Activated CD4-positive, alpha-beta T cell treated with anti-CD3 and anti-CD28 coated beads for 48 hours (primary cell): ENCODE measurements at places on chromosomes 7 and 10.

GRCh38 chr10:96235326-96236089 is 35.9 kb downstream of the BLNK start:
- DNase-seq: no peak

- no peak for DNase-seq
These were observed 29.2 kb downstream of the SORBS1 start for GRCh38 chr10:95531994-95532399.

DNA sequence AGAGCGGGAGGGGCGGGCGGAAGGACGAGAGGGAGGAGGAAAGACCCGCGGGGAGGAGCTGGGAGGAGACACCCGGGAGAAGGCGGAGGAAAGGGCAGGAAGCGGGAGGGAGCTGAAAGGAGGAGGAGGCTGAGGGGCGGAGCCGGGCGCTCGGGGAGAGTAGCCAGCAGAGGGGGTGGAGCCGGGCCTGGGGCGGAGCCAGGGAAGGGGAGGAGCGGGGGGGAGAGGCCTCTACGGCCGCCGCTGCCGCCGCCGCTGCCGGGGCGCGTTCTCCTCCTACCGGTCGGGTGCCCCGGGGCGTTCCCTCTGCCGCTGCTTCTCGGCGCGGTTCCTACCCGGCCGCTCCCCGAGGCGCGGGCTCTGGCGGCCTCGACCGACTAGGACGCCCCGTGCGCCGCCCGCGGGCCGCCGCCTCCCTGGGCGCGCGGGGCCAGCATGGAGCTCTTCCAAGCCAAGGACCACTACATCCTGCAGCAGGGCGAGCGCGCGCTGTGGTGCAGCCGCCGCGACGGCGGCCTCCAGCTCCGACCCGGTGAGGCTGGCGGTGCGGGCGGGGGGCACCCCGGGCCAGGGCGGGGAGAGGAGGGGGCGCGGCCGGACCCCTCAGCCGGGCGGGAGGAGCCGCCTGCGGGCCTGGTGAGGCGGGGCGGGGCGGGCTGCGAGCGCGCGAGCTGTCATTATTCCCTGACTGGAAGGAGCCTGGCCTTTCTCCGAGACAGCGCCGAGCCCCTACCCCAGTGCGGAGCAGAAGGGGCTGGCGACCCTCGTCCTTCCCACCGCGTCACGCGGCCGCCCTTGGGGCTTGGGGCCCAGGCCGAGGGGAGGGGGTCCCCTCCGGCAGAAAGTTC is at the start of gene INPP5F:
INPP5F (plus strand) TSS at position 223 of the 848 bp plus-strand sequence; CDS start at position 436, 213 bp downstream.
- DNase-seq: peak; percentile 100

- no peak for DNase-seq
These were observed 79.1 kb downstream of the PRTFDC1 start for GRCh38 chr10:24873281-24873683.

DNA sequence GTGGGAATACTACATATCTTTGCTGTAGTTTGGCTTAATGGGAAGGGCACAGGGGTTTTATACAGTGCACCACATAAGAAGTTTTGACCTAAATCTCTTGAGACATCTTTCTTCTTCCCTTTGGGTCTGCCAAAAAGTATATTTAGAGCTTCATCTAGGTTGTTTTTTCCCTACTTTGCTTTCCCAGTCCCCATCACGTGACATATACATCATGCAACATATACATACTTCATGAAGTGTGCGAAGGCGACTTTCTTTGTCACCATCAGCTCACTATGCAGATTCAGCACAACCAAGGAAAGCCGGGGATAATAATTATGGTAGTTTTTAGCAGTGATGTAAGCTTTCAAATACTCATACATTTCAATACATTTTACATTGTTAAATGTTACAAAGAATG is 177.1 kb upstream of the PPP1R3A start:
- DNase-seq: no peak

- DNase-seq: no peak
These were observed 133.2 kb downstream of the CAMK1D start for GRCh38 chr10:12482587-12482986.

DNA sequence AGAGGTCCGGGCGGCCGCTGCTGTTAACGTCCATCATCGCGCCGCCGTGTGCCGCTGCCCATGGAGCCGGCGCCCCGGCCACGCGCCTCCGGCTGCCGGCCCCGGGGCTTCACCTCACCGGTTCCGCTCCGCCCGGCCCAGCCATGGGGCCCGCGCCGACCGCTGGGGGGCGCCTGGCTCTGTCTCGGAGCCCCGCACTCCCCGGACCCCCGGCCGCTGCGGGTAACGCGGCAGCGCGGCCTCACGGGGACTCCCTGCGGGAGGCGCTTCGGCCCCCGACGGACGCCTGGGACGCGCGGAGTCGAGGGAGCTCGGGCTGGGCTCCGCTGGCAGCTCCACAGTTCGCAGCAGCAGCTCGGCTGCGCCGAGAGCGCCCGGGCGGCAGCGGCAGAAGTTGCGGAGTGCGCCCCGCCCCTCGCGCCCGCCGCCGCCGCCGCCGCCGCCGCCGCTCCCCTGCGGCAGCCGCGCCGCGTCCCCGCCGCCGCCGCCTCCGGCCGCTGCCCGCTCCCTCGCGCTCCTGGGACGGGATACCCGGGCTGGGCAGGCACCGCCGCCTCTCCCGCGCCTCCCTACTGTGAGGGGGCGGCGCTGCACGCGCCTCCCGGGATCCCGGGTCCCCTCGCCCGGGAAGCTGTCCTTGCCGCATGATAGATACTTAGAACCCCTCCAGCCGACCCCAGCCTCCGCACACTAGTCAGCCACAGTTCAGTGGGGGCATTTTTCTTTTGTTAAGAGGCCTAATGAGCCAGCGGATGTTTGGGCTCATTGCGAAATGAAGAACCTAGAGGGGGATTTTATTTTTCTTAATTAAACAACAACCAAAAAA is at the start of gene HTR7:
HTR7 (minus strand) TSS at position 405 of the 826 bp plus-strand sequence; CDS start at position 37, 368 bp downstream.
- DNase-seq: peak; percentile 63

DNA sequence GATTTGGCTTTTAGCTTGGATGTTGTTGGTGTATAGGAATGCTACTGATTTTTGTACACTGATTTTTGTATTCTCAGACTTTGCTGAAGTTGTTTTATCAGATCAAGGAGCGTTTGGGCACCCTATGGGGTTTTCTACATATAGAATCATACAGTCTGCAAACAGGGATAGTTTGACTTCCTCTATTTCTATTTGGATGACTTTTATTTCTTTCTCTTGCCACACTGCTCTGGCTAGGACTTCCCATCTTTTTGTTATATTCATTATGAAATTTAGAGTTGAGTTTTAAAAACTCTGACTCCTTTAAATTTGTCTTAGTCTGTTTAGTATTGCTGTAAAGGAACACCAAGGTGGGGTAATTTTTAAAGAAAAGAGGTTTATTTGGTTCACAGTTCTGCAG is 4.7 kb downstream of the ZNF786 start:
- DNase-seq: no peak

DNA sequence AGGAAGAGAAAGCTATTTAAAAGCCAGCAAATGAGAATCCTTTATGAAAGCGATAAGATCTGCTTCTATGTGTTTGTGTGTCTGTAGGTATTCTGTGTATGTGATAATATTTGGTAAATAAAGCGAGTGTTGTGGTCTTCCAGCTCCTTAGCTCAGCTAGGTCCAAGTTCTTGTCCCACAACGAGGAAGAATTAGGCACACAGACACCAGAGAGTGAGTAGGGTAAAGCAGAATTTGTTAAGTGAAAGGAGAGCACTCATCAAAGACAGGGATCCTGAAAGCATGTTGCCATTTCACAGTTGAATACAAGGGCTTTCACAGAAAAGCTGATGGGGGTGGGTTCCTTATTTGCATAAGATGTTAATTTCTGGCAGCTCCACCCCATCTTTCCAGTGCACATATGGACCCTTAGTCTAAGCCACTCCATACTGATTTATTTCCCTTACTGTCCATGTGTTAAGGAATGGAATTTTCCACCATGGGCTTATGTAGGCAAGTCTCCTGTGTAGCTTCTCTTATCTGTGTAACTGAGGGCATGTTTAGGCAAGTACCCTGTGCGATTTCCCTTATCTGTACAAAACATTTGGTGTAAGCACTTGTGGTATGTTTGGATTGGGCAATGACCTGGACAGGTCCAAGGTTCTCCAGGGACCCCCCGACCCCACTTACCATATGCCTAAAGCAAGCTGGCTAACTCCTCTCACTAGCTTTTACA is 165.9 kb upstream of the VIPR2 start:
- no peak for DNase-seq

DNA sequence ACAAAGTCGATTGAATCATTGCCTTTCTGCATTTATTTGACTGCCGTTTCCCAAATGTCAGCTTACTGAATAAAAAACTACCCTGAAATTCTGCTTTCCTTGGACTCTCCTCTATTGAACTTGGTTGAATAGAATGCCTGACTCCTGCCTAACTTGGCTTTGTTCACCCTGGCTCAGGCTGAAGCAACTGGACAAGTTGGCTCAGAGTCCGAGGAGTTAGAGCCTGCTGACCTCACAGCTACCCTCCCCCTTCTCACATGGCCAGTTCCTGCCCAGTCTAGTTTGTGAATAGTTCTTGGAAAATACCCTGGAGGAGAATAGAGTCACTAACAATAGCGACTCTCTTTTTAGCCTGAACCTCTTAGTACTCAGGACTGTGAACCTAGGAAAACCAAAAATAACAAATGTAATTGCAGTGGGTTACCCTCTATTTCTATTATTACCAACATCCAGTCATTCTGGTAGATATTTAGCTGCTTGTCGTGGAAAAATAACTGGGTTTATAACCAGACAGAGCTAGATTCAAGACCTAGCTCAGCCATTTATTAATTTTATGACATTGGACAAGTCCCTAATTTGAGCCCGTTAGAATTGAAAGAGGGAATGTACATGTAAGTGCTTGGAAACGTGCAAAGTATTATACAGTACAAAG is 17.3 kb upstream of the NRBF2 start:
- no peak for DNase-seq

GRCh38 chr7:52030722-52031121 is 714.1 kb upstream of the COBL start:
- DNase-seq: no peak

DNA sequence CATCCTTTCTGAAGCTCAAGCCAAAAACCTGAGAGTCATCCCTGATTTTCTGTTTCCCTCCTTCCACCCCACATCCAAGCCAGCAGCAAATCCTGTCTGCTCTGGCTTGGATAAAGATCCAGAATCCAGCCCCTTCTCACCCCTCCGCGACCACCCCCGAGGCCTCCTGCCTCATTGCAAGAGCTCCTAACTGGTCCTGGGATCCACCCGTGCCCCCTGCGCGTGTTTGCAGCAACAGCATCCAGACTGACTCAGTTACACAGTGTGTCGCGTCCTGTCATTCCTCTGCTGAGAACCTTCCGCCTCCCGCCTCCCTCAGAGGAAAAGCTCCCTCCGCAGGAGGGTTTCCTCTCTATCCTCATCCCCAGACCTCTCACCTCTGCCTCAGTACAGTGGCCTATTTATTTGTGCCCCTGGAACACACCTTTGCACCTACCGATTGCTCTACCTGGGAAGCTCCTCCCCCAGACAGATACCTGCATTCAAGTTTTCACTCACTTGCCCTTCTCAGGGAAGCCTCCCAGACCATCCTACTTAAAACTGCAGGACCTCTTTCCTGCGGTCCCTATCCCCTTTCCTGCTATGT is 21.6 kb upstream of the GRID1 start:
- no peak for DNase-seq

DNA sequence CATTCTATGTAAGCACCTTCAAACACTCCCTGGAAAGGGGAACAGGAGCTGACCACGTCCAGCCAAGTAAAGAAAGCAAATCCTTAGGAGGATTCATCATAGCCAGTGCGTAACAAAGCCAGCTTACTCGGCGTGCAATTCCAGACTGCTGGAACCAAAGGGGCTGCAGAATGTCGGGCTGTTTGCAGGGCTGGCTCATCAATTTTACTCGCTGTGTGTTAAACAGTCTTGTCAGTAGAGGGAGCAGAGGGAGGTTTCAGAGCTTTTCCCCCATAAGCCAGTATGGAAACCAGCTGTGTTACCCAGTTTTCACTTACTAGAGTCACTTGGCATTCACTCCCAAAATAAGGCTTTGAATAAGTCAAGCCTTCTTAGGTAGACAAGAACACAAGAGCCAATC is 127.1 kb downstream of the KMT2E start:
- no peak for DNase-seq

DNA sequence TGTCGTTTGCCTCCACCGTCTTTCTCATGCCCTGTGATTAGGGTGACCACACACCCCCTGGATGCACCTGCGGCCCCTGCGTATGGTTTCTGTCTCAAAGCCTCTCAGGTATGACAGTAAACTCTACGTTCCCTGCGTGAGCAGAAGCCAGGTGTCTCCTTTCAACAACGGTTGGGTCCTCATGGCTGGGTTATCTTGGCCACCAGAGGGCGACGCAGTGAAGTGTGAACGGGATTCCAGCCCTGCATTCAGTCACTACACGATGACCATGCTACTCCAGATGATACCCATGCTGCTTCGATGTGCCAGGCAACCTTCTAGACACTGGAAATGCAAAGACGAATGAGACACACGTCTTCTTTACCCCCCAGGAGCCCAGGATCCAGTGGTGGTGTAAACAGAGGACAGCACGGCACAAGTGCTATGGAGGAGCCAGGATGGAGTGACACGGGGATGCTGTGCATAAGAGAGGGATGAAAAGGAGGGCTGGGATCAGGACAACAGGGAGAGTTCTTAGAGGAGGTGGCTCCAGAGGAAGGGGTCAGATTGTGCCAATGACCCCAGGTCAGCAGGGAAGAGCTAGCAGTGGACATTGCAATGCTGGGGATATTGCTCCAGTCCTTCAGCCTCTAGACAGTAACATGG is 228.1 kb upstream of the PFKP start:
- DNase-seq: peak; percentile 58

DNA sequence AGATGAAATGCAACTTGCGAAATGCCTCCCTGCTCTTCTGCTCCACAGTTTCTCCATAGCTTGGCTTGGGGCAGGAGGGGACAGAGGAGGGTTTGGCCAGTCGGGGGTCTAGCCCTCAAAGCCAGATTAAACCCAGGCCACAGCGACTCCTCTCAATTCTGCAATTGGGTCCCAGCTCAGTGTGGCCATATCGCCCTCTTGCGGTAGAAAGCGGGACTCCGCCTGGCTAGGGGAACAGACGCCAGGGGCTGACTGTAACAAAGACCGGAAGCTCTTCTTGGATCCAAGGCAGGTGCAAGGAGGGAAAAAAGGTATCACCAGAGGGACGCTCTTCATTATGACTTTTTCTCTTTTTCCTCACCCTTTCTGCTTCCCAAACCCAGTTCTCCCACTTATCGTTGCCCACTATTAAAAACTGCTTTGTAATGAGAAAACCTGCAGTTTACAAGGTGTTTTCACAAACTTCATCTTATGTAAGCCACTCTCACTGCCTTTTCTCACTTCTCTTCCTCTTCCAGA is 36.6 kb upstream of the TNPO3 start:
- DNase-seq: peak; percentile 93

- no peak for DNase-seq
These were observed 14.6 kb upstream of the AZGP1 start for GRCh38 chr7:99990460-99990852.
